AG08395 (cell line): ENCODE measurements at places on chromosomes 3 and 15.

- DNase-seq, result no peak
Measured at GRCh38 chr3:121989943-121990342, 32.1 kb downstream of the ILDR1 start.

- DNase-seq, result no peak
Measured at GRCh38 chr3:9622438-9622837, 26.9 kb upstream of the MTMR14 start.

DNA sequence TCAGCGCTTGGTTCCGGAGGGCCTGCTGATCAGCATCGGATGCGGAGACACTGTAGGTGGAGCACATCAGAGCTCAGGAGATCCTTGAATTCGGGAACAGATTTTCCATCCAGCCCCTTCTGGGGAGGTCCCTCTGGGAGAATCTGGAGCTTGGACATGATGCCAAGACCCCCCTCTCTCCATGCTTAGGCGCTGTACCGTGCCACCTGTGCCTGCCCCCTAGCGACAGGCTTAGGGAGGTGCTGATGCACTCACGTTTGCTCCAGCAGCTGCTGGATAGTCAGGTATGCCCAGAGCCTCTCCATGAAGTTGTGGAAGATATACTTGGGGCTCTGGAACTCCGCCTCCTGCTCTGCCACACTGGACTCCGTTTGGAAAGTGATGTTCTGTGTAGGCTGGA, 9.7 kb downstream of the ITIH4 start:
- peak; percentile 38 for DNase-seq

DNA sequence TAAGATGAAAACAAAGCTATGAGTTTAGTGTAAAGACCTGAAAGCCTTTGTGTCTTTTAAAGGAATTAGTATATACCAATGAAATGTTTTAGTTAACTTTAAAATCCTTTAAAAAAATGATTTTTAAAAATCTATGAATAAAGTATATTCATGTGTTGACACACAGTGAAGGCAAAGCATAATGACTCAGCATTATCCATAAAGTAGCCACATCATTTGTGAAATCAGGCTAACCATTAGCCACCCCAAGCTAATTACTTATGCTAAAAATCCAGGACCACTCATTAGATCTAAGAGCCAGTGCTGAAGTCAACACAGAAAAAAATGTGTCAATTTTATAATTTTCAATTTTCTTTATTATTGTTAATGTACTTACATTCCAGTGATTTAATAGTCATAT, 310.2 kb downstream of the TBC1D5 start:
- peak; percentile 3 for DNase-seq

DNA sequence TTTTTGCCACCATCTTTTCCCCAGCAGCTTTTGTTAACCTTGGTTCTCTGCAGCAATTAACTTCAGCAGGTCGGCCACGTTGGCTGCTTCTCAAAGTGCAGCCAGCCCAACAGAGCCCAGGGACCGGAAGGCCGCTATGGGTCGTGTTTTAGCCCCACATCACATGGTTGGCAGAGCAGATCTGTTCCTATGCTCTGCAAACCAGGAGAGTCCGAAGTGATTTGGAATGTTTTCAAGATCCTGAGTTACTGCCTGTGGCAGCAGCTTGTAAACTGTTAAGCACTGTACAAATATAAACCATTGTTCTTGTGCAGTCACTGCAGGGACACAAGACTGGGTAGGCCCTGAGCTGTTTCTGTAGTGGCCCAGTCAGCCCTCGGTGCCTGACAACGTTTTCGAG, 69.6 kb upstream of the MYZAP start:
- DNase-seq, result no peak

GRCh38 chr3:94612631-94613030, 549.8 kb downstream of the NSUN3 start:
- DNase-seq, result no peak

DNA sequence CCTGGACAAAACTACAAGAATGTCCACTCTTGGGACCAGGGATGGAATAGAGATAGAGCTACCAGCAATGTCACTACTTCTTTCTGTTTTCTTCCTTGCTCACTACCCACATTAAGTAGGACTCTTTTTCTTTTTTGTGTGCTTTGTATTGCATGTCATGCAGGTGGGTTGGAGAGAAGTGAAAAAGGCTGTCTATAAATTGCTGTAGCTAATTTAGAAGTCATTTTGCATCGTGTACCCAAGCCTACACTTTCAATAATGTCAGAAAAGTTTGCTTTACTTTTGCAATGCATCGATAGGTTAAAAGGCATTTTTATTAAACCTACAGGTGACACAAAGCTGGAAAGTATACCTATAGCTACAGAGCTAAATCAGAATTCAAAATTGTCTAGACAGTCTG, 58.9 kb downstream of the GTF2E1 start:
- DNase-seq, result no peak

GRCh38 chr3:148075771-148076716, 621.7 kb upstream of the AGTR1 start:
- DNase-seq, result peak; percentile 64

GRCh38 chr3:21390856-21391255, 360.2 kb downstream of the ZNF385D start:
- DNase-seq, result peak; percentile 34

DNA sequence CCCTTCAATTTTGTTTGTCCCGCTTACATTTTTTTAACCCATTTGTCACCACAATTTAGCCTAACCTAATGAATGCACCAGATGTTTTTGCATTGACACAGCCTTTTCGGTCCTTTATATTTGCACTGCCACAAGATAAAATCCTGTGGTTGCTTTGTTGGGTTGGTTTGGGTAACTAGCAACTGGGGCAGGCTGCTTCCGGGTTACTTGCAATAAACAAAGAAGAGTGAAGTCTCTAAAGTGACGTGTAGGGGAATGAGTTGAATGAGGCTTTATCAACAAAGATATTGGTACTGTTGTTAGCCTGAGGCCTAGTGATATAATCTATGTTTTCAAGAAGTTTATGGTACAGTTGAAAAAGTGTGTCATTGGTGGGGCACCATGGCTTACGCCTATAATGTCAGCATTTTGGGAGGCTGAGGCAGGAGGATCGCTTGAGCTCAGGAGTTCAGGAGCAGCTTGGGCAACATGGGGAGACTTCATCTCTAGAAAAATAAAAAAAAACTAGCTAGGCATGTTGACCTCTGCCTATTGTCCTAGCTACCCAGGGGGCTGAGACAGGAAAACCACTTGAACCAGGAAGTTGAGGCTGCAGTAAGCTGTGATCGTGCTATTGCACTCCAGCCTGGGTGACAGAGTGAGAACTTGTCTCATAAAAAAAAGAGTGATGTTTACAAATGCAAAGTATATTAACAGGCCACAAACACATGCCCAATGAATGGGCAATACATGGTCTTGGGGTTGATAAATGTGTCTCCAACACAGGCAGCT, 121.8 kb downstream of the OXSM start:
- DNase-seq, result no peak

DNA sequence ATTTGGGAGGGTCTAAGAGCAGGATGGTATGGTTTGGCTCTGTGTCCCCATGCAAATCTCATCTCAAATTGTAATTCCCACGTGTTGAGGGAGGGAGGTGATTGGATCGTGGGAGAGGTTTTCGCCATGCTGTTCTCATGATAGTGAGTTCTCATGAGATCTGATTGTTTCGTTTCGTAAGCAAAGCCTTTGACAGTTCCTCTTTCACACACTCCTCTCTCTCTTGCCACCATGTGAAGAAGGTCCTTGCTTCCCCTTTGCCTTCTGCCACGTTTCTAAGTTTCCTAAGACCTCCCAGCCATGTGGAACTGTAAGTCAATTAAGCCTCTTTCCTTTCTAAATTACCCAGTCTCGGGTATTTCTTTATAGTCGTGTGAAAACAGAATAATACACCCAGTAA, 553.7 kb downstream of the TAFA4 start:
- DNase-seq, result no peak

DNA sequence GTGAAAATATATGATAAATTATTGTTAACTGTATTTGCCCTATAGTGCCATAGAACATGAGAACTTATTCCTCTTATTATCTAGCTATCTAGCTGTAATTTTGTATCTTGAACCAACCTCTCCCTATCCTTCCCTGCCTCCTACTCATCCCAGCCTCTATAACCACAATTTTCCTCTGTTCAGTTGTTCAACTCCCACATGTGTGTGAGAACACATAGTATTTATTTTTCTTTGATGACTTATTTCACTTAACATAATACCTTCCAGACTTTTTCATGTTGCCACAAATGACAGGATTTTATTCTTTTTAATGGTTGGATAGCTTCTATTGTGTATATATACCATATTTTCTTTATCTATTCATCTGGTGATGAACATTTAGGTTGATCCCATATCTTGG, 85.4 kb upstream of the SUCLG2 start:
- no peak for DNase-seq

GRCh38 chr3:126345231-126345630, 12.0 kb downstream of the KLF15 start:
- DNase-seq, result no peak

GRCh38 chr3:27285668-27286067, 83.5 kb downstream of the NEK10 start:
- DNase-seq, result no peak
